ENCODE measurements at places on chromosomes 6 and 20.

DNA sequence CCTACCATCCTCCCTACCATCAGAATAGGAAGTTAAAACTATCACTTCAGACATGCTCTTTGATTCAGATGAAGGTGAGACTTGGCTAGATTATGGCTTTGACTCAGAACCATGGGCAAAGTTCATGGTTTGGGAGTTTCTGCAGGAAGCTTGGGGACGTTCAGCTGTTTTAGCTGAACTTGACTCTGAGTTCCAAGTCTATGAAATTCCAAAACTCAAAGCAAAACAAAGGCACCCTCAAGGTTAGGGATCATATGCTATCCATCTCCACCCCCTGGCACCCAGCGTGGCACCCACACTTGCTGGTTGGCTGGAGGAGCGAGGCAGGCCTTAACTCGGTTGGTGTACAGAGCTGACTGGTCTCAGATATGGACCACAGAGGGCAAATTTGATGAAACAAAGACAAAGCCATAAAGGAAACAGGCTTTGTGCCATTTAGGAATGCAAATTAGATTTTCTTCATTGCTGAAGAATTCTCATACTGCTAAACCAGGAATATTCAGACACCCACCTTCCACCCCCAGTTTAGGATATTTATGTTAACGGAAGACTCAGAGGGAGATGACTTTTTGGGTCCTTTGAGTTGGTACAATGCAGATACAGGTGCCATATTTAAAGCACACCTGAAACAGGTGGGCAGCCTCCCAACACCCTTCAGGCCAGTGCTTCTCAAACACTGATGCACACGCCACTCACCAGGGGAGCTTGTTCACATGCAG, 88.4 kb upstream of the SLC22A16 start:
- no peaks in the 10 kb centered on the region for H3K36me3 ChIP-seq
- no peaks in the 10 kb centered on the region for H3K27me3 ChIP-seq
- H3K4me1 ChIP-seq, result peaks cover 27% of the 10 kb centered on the region
- H3K4me3 ChIP-seq, result no peak overlapping the region
- H3K27ac ChIP-seq, result no peak overlapping the region

GRCh38 chr20:41174782-41175181, 37.4 kb downstream of the PLCG1 start:
- no peak overlapping the region for H3K27ac ChIP-seq
- H3K4me1 ChIP-seq, result no peaks in the 10 kb centered on the region
- H3K27me3 ChIP-seq, result no peaks in the 10 kb centered on the region
- no peak for DNase-seq
- peaks cover 83% of the 10 kb centered on the region for H3K36me3 ChIP-seq

GRCh38 chr6:86609549-86610388, 327.6 kb upstream of the HTR1E start:
- H3K27me3 ChIP-seq, result no peaks in the 10 kb centered on the region
- no peaks in the 10 kb centered on the region for H3K36me3 ChIP-seq
- no peak overlapping the region for H3K27ac ChIP-seq
- no peaks in the 10 kb centered on the region for H3K4me1 ChIP-seq
- no peak overlapping the region for H3K4me3 ChIP-seq

GRCh38 chr6:97174471-97174870, 108.5 kb downstream of the MMS22L start:
- peaks cover 79% of the 10 kb centered on the region for H3K36me3 ChIP-seq
- DNase-seq, result no peak
- H3K4me3 ChIP-seq, result no peak overlapping the region
- H3K27ac ChIP-seq, result no peak overlapping the region

DNA sequence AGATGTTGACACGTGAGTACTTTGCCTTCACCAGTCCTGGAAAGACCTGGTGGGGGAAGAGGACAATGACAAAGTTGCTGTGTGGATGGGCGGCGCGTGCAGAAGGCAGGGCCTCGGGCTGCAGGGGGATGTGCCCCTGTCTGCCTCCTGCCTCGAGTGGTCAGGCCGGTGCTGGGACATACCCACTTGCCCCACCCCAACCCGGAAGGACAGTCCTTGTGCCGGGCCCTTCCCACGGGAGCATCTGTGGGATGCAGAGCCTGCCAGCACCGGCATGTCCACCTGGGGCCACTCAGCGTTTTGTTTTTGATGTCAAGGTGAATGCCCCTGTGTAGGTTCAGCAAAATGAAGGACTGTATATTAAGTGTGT, 60.5 kb upstream of the BHLHE23 start:
- no peaks in the 10 kb centered on the region for H3K27me3 ChIP-seq
- DNase-seq, result no peak
- no peaks in the 10 kb centered on the region for H3K4me1 ChIP-seq
- no peaks in the 10 kb centered on the region for H3K36me3 ChIP-seq

GRCh38 chr6:87660226-87660911, 41.7 kb downstream of the AKIRIN2 start:
- H3K27me3 ChIP-seq, result no peaks in the 10 kb centered on the region
- H3K4me3 ChIP-seq, result no peak overlapping the region
- no peak for DNase-seq
- peaks cover 27% of the 10 kb centered on the region for H3K4me1 ChIP-seq

All from DND-41 (cell line).